Mesothelial cell of epicardium (in vitro differentiated cells): ENCODE measurements at places on chromosomes 12 and 14.
A peak's percentile ranks its signal among the peaks of the same experiment; 100 is the strongest.

- no peak for DNase-seq
These were observed 29.2 kb downstream of the GALNT16 start for GRCh38 chr14:69288956-69289705.

- no peak for DNase-seq
These were observed 3.1 kb upstream of the ATXN3 start for GRCh38 chr14:92109490-92109889.

DNA sequence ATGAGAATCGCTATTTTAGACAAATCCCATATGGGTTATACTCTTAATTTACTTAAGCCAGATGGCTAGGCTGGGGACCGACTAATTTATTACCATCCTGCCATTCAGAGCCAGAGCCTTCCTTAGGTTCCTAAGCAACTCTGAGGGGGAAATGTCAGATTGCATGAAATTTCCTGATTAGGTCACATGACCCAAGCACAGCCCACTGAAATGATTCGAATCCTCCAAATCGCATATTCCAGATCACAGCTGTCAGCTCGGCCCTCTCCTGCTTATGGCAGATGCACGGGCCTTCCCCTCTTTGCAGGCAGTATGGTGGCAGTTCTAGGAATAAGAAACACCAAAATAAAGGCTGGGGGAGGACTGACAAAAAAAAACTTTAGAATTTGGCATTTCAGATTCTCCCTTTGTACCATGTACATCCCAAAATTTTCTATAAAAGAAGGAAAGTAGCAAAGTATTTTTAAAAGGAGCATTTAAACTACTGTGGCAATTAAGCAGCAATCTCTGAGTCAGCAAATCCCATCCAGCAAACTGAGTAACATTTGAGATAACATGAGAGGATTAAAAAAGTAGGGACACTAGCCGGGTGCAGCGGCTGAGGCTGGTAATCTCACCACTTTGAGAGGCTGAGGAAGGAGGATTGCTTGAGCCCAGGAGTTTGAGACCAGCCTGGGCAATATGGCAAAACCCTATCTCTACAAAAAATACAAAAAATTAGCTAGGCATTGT lies 30.5 kb upstream of the NUDT4 start:
- no peak for DNase-seq

DNA sequence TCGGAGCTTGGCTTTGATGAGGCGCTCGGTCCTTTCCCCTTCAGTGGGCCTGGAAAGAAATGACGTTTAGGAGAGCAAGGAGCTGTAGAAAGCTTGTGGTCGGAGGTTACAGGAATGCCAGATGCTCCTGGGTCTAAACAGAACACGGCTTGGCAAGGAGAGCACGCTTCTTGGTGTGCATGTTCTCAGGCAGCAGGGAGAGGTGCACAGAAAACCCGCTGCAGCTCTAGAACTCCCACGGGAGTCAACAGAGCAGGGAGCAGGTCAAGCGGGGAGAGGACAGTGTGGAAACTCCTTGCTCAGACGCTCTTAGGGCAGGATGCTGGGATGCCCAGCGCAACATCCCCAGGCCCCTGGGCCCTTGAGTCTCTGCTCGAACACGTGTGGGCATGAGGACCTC lies 51.0 kb downstream of the SSH1 start:
- no peak for DNase-seq

GRCh38 chr12:57156701-57157403 lies 9.4 kb upstream of the LRP1-AS start:
- DNase-seq = no peak

DNA sequence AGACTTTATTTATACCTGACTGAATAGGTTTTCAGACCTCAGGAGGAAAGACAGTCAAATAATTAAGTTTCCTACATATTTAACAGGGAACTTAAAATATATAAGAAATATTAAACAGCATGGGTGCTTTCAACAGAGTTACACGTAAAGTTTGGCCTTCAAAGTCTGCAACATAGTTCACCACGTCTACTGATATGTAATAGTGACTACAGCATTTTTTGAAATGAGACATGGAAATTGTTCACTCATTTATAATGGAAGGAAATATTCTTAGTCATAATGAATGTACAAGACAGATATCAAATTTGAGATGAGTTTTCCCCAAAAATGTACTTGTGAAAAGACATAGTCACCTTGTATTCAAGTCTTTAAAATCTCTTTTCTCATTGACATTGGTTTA lies 56.7 kb upstream of the KCNMB4 start:
- DNase-seq = no peak

DNA sequence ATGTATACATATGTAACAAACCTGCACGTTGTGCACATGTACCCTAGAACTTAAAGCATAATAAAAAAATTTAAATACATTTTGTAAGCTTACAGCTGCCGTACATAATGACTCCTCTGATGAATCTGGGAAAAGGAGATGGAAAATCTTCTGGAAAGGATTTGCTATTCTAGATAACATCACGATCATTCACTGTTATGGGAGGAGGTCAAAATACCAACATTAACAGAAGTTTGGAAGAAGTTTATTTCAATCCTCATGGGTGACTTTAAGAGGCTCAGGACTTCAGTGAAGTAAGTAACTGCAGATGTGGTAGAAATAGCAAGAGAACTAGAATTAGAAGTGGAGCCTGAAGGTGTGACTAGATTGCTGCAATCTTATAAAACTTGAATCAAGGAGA lies 172.2 kb downstream of the SLC16A7 start:
- DNase-seq = no peak

GRCh38 chr12:100672075-100672592 lies 98.7 kb downstream of the GAS2L3 start:
- no peak for DNase-seq

GRCh38 chr12:84946753-84947152 lies 34.2 kb upstream of the SLC6A15 start:
- no peak for DNase-seq

DNA sequence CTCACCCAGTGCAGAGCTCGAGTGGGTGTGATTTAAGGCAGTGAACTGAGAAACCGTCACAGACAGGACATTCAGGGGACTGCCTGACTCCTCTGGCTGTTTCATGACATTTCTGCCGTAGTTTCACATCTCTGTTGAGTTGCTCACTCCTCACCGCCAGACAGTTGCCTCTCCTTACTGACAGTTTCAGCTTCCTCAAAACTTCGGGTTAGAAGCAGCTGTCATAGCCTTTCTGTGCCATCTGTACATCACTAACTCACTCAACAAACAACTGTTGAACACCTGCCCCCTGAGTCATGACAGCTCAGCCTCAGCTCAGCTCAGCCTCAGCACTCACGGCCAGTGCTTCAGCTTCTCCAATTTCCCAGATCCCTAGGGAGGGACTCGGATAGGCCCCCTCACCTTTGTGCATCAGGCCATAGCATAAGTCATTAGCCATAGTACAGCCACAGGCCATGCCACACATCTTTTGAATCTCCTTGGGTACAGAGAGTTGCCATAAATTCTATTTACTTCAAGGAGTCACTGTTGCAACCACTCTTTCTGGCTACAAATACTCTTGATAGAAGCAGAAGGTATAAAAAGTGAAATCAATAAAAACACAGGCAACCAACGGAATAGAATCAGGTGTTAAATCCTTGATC lies 6.2 kb upstream of the SLC15A4 start:
- no peak for DNase-seq

DNA sequence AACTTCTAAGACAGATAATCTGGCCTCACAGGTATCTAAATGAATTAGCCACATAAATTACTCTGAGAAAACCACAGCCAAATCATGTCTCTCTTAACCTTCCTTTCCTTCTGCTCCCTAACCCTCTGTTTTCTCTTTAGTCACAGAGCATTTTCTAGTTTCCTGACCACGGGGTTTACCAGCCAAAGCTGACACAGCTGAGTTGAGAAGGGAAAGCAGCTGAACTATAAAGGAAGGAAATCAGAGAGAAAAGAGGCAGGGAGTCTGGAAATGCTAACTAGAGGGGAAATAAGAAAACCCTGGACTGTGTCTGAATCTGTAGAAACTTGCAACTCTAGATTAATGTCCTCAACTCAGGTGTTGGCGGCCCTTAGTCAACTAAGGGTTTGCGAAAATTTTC lies 24.4 kb downstream of the ANKS1B start:
- DNase-seq = no peak

- no peak for DNase-seq
These were observed 765.6 kb upstream of the FOXG1 start for GRCh38 chr14:28001002-28001401.

- no peak for DNase-seq
These were observed 76.3 kb downstream of the CCDC88C start for GRCh38 chr14:91341334-91341733.

- DNase-seq = no peak
These were observed 210.4 kb downstream of the ETV6 start for GRCh38 chr12:11859705-11860425.

- DNase-seq = no peak
These were observed 35.7 kb downstream of the HNRNPC start for GRCh38 chr14:21233457-21234076.

- no peak for DNase-seq
These were observed 1264.0 kb downstream of the TMEM121 start for GRCh38 chr14:106790189-106791036.

DNA sequence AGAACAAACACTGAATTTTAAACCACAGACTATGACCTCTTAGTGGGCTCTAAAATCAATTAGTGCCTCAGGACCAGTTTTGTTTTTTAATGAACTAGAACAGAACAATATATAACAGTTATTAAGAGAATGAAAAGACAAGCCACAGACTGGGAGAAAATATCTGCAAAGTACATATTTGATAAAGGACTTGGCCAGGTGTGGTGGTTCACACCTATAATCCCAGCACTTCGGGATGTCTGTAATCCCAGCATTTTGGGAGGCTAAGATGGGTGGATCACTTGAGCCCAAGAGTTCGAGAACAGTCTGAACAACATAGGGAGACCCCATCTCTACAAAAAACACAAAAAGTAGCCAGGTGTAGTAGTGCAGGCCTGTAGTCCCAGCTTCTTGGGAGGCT lies 36.2 kb downstream of the PPP1R13B start:
- no peak for DNase-seq

DNA sequence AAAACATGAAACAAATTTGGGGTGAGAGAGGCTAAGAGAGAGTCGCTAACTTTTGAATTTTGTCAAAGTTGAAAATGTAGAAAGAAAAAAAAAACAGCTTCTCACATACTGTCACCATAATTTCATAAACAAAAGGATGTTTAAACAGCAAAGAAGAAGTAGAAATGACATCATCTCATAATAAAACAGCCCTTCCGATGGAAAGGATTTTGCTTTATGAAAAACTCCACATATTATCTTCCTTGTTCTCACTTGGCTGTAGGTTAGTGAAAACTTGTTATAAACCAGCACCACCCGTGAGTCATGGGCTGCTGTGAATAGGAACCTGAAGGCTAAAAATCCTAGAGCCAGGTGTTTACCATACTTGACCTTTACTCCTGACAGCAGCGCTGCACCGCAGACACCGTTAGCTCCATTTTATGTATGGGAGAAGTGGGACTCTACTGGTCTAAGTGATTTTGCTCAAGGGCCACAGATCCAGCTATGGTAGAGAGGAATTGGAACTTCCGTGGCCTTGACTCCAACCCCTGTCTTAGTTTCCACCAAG lies 63.0 kb upstream of the VRK1 start:
- DNase-seq = no peak

GRCh38 chr12:85923767-85924331 lies 49.8 kb downstream of the NTS start:
- DNase-seq = no peak

DNA sequence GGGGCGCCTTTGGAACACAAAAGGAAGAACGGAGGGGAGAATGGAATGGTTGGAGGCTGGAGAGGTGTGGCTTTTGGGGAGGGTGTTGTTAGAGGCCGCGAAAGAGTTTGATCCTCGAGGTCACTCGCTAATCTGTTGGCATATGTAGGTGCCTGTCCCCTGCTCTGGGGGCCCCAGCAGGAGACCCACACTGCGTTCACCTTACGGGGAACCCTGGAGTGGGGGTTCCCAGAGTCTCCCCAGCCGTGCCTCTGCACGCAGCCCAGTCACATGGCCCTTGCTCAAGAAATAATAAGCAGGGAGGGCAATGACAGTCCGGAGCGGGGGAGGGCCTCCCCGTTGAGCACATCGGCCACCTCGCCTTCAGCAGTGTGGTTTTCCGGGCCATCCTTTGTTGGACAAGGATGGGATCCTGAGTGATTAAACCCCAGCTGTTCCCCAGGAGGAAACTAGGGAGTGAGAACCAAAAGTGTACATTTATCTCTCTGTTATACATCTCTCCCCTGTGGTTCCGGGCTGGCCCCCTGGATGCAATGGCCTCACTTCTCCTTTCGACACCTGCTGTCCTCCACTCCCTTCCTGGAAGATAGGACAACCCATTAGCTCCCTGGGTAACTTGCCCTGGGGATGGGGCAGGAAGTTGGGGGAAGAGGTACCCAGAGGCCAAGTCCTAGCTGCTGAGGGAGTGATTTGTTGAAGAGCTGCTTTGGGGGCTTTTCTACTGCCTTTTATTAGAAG lies 1.3 kb downstream of the PLEKHG3 start:
- no peak for DNase-seq

GRCh38 chr14:95428557-95428956 lies 87.9 kb downstream of the SYNE3 start:
- DNase-seq = no peak

DNA sequence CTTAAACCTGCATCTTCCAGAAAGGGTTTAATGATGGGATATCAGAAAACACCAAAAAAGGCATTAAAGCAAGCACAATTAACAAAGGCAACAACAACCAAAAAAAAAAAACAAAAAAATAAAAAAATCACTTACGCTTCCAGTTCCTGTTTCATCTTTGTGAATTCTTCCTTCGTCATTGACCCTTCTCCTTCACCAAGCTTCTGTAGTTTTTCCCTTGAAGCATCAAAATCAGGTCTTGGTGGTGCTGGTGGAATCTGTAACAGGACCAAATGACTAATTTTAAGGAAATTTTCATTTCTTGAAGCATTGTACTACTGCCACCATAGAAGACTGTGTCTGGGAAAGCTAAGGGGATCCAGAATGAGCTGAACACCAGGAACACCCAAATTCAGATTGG lies 24.5 kb downstream of the SNX6 start:
- DNase-seq = no peak

DNA sequence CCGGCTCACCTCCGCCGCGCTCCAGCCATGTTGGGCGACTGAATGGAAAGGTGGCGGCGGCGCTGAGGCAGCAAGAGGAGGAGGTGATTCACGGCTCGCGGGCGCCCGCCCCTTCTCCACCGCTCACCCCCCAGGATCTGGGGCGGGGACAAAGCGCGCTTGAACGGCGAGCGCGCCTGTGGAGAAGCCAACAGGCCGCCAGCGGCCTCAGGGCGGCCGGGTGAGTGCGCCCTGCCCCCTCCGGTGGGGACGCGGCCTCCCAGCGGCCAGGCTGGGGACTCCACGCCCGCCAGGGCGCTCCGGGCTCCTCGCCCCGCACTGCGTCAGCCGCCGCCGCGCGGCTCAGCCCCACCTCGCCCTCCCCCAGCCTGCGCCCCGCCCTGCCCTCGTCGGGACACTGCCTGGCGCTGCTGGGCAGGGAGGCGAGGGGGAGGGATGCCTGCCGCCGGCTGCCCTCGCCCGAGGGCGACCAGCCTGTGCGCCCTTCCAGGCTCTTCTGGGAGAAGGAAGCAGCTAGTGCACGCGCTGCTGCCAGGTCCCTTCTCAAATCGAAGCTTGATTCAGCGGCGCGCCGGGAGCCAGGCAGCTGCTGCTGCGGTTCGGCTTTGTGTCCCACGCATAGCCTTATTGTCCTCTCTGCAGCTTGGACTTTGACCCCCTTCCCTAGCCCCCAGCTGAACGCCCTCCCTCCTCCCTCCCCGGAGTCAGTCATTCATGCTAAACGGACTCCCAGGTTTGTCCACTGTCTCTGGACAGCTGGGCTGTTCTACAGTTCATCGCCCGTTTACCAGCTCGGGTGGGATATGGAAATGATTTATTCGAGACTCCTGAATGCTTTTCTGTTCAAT lies at the start of gene KIF21A:
KIF21A (minus strand) TSS at position 40 of the 848 bp plus-strand sequence. CDS start 150 bp downstream, outside the sequence.
- peak; percentile 61 for DNase-seq

- peak; percentile 19 for DNase-seq
These were observed 757 bp downstream of the SLC25A3 start for GRCh38 chr12:98594050-98594835.
